ENCODE measurements at places on chromosomes 5 and 9.
A peak's percentile ranks its signal among the peaks of the same experiment; 100 is the strongest.

DNA sequence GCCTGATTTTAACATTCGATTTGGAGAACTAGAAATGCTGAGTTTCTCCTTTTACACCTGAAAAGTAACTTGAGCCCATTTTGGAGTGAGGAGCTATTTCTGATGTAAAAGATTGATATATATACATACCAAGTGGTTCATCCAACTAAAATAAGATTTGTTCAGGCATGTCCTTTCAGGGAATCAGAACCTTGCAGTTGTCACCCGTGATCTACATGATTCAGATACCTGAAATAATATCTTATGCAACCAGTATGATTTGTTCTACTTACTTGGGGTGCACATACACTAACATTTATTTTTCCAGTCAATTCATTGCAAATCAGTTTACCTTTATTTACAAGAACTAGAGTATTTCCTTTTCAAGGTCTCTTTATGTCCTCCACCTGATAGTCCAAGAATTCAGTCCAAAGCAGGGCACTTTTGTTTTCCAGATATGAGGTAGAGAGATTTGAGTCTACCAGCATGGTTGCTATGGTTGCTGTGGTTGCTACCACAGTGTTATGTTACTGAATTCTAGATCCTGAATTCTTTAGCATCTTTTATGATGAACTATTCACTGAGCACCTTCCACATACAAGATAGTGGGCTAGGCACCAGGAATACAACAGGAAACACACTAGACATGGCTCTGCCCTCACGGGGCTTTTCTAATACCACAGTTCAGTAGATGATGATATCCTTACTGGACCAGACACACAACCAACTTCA is 49.3 kb downstream of the CCL28 start:
- no peak for DNase-seq

GRCh38 chr5:79486116-79486515 is 27.8 kb downstream of the HOMER1 start:
- no peak for DNase-seq

DNA sequence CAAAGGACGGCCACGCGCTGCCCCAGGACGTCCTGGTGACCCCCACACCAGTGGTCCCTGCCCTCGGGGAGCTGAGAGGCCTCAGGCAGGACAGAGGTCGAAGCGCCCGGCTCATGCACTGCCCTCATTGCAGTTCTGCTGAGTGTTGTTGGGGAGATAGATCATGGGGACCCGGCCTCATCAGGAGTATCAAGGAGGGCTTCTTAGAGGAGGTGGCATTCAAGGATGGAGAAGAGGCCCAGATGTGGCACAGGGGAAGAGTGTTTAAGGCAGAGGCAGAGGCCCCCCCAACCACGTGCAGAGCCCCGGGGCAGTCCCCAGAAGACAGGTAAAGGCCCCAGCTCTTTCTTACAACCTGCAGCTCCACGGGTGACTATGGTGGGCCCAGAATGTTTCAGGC is 26.2 kb downstream of the ASS1 start:
- DNase-seq = no peak

- DNase-seq = no peak
These were observed 18.7 kb downstream of the KCNIP1 start for GRCh38 chr5:170522211-170523141.

GRCh38 chr9:96006296-96006879 is 130.9 kb downstream of the ERCC6L2 start:
- no peak for DNase-seq

GRCh38 chr9:137374131-137374845 is 48.7 kb downstream of the EXD3 start:
- DNase-seq = no peak

DNA sequence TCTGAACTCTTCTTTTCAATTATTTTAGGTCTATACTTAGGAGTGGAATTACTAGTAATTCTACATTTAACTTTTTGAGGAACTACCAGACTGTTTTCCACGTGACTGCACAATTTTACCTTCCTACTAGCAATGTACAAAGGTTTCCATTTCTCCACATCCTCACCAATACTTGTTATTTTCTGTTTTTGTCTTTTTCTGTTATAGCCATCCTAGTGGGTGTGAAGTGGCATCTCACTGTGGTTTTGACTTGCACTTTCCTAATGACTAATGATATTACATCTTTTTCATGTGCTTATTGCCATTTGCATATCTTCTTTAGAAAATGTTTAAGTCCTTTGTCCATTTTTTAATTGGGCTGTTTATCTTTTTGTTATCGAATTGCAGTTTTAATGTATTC is 136.9 kb upstream of the EGFLAM start:
- no peak for DNase-seq

DNA sequence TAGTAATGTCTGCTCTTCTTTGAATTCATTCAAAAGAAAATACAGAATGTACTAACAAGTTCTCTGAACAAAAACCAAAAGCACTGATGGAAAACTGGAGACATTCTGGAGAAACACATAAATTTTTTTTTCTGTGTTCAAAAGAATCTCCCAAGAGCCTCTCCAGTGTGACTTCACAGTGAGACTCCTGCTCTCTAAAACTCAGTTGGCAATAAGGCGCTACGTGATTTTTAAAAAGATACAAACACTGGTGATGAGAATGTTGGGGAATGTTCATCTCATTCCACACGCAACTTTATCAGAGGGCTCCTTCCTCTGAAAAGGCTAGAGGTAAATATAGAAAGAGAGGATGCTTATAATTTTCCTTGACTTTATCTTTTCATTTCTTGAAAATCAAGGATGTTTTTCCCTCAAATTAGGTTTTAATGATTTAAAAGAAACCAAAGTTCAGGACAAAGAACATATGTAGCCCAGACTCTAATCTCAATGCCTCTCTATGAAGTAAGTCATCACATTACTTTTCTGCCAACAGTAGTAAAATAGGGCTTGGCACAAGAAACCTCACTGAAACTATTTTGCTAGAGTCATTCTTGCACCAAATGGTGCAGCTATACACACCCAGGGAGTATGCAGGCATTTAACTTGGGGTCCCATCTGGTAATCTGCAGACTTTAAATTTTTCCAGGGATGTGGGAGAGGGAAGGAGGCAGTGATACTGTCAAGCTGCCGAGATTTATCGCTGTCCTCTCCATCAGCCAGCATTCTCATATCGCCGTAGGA is 12.9 kb upstream of the AOPEP start:
- no peak for DNase-seq

DNA sequence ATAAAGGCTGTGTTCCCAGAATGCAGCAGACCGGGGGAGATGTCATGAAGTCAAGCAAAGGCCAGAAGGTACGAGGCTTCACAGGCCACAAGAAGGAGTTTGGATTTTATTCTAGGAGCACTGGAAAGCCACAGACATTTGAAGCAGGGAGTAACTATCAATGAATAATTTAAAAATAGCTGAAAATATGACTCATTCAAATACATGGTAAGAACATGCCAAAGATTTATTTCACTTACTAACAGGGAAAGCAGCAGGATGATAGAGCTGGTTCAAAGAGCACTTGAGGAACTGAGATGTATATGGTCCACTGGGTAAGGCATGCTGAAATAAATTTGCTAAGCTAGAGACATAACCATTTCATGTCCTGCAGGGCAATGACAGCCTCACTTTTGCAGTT is 53.2 kb downstream of the MSX2 start:
- DNase-seq = no peak

DNA sequence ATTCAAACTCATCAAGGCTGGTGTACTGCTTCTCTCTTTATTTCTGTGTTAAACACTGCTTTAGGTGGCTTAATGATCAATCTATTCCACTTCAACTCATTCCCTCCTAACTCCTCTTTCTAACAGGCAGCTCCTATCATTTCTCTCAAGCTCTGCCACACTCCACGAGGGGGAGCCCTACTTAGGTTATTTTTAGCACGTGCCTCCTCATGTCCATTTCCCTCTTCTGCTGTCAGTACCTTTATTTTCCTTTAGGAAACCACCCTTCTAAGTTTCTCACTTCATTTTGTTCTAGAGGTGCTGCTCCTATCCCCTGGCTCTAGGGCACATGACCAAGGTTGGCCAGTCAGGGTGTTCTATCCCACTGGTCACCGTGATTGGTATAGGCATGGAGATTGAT is 6.7 kb upstream of the BRINP1 start:
- no peak for DNase-seq

DNA sequence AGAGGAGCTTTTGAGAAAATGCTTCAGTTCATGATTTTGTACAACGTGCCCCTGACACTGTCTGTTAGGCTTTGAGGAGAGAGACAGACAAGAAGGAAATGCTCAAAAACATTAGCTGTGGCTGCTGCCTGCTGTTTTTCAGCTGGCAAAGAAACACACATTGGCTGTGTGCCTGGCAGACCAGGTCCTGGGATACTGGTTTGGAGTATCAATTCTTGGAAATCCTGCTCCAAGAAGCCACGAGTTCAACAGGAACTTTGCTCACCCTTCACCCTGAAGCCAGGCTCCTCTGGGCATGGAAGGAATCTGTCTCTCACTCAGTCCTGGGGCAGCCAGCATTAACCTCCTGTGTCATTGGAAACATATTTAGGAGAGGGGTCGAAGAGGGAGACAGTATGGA is 245.5 kb downstream of the AUH start:
- DNase-seq = no peak

- DNase-seq = no peak
These were observed 87.5 kb downstream of the SIL1 start for GRCh38 chr5:139110526-139111168.

DNA sequence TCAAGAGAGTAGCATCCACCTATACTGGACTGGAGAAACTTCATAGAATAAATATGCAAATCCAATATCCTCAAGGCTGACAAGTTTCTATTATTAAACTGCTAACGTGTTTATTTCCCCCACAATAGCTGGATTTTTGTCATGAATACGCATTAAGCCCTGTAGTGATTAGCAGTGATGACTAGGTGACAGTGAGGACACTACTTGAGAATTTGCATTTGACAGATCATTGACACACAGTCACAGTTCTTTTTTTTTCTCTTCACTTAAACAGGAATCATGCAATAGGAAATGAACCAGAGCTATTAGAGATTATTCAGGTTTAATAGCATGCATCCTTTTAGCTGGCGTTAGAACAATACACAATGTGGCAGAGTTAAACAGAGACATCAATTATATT is 35.3 kb downstream of the MPDZ start:
- no peak for DNase-seq

- DNase-seq = no peak
These were observed 52.9 kb upstream of the ANGPTL2 start for GRCh38 chr9:127175319-127175715.

- peak; percentile 20 for DNase-seq
These were observed 30.8 kb downstream of the ANKRD33B start for GRCh38 chr5:10594591-10595210.

GRCh38 chr9:114845373-114845772 is 39.5 kb upstream of the TNFSF15 start:
- no peak for DNase-seq

DNA sequence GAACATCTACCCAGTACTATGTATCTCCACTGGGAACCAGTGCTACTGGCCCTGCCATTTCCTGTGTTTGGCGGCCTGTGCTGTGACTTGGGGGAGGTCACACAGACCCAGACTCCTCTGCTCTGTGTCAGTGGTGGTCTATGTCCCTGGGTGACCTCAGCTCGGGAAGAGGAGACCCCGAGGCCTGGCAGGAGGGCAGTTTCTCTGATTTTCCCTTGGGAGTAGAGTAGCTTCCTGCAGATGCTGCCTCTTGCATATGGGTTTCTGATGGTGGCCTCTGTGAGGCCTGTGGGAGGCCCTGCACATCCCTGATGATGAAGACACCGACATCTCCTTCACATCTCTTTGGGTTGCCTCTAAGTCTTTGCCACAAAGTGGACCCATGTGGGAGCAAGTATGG is 13.0 kb upstream of the SMIM32 start:
- no peak for DNase-seq

GRCh38 chr5:170596482-170597044 is 92.7 kb downstream of the KCNIP1 start:
- DNase-seq = no peak

Measured in stimulated activated CD8-positive, alpha-beta memory T cell treated with anti-CD3 and anti-CD28 coated beads, Interleukin-4, amount 100 ng/mL, for 48 hours (primary cell).